ENCODE measurements at places on chromosomes 3 and 15.

DNA sequence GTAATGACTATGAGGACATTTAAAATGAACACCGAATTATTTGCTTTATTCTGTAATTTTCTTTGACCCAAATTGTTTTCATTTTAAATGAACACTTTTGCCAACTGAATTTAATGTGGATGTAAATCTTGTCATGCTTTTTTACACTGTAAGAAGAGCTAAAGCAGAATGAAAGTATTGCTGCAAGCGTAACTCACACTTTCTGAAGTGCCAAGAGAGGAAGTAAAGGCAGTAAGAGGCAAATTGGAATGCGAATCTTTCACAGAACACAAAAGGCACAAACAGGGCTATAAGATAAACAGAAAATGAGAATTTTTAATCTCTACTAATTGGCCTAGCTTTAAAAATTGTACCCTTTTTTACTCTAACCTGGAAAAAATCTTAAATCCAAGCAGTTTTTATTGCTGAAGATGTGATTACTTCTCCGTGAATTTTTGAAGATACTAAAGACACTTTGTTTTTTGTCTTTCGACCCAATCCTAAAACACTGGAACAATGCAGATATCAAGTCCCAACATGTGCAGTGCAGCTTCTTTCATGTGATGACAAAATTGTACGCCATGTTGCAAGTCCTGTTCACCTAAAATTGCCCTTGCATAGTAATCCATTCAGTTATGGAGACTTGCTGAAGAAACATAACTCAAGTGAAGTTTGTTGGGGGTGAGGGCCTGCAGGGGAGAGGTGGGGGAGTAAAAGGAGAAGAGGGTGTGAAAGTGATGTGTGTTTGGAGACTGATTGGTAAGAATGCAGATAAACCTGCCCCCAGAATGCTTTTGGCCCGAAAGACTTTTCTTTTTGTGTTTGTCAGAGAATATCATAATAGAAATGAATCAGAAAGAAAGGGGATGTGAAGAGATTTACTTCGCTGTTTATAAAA is 1.4 kb downstream of the ARID3B start:
- DNase-seq: no peak

DNA sequence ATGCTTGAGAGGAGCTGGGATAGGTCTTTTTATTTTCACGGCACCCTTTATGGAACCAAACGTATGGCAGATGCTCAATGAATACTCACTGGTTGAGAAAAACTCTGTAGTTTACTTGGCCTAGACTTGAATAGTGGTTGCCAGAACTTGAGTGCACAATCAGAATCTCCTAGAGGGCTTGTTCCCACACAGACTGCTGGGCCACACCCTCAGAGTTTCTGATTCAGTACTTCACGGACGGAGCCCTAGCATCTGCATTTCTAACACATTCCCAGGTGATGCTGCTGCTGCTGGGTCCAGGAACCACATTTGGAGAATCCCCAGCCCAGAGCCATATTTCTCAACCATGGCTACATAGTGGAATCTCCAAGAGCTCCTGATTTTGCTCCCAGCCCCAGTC is 24.6 kb downstream of the CA12 start:
- no peak for DNase-seq

- no peak for DNase-seq
Observed at GRCh38 chr3:125374501-125374995, 577 bp downstream of the ZNF148 start.

DNA sequence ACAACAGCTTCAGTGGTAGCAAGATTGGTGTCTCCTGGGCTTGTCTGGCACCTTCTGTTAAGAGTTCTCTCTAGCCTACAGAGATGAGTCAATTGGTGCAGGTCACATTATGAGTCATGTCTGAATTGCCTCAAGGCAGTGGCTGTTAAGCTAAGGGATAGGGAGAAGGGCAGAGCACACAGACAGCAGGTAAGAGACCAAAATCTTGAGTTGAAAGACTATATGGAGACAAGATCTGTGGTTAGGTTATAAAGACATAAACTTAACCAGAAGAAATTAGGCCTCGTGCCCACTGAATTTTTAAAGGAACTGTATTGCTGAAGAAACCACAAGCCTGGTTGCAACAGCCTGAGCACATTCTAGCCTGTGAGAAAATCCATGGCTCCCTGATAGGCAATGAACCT is 19.2 kb upstream of the KPNA1 start:
- DNase-seq: no peak

GRCh38 chr3:184672335-184672734 is 39.5 kb downstream of the MAGEF1 start:
- DNase-seq: no peak

DNA sequence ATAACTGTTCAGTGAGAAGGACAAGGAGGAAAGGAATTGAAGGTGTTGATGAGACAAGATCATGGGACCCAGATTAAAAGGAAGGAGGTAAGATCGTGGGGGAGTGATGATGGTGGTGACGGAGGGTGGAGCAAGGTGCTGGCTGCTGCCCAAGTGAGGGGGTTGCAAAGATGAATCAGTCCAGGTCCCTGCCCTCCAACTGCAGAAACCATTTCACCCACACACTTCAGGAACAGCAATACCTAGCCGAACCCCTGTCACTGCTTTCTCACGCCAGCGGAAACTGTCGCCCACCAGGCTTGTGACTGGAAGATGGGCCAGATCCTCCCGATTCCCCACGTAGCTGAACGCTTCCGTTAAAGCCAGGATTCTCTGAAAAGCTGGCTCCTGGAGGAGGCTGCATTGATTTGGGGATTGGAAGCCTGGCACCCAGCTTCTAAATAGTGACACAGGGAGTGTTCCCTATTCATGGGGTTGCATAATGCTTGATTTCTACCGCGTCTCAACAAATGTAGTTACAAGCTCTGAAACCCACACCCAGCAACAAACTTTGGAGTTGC is 3.2 kb upstream of the LSG1 start:
- DNase-seq: peak; percentile 79

- DNase-seq: no peak
Observed at GRCh38 chr15:56074481-56075265, 81.3 kb upstream of the NEDD4 start.

DNA sequence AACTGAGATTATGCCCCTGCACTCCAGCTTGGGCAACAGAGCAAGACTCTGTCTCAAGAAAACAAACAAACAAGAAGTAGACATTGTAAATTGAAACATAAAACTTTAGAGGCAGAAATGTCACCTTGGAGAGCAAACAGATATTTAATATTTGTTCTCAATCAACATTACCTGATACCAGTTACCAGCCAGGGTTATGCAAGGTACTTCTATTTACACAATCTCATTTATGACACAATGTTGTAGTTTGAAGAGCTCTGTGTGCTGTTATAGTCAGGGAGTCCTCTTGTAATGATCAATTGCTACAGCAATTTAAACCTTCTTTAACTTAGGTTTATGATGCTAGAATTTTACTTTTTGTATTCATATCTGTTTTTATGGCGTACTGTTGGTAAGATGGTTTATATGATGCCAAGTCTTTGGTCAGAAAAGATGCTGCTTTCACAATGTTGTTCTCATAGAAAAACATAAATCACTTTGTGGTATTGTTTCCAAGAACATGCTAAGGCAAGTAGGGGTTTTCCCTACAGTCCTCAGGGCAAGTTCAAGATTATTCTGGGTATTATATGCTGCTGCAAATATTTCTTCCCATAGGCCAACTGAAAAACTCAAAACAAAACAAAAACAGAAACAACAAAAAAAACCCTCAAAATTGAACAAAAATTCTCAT is 173.5 kb downstream of the TNIK start:
- DNase-seq: no peak

- DNase-seq: no peak
Observed at GRCh38 chr15:80558631-80559319, 136.3 kb upstream of the ABHD17C start.

- no peak for DNase-seq
Observed at GRCh38 chr15:63948971-63949370, 97.3 kb downstream of the DAPK2 start.

DNA sequence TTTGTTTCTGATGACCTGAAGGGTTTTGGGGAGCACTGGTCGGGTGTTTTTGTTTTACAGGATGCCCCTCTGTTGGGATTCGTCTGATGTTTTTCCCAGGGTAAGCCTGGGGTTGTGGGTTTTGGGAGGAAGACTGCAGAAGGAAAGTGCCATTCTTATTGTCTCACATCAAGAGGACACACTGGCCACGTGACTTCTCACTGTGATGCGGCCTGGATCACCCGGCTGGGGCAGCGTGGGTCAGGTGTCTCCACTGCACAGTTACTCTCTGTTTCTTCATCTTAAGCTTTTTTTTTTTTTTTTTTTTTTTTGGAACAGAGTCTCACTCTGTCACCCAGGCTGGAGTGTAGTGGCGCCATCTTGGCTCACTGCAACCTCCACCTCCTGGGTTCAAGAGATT is 120.5 kb downstream of the TMEM266 start:
- DNase-seq: no peak

DNA sequence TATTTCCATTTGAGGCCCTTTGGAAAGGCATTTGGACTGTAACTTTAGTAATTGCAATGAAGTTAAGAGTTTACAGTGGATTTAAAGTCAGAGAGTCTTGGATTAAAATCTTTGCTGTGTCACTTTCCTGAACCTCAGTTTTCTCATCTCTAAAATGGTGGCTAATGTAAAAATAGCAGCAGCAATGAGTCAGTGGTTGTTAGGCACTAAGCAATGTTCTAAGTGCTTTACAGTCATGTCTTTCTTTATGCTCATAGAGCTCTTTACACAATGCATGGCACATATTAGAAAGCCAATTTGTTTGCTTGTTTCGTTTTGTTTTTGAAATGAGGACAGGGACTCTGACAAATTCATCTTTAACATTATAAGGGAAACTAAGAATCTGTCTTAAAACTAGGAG is 222.7 kb upstream of the DNAJC19 start:
- DNase-seq: no peak

All from activated T-cell treated with anti-CD3 and anti-CD28 coated beads, Interleukin-2, amount 50 U/mL, for 24 hours (primary cell).